ENCODE measurements at places on chromosomes 1 and 21.

GRCh38 chr1:237124856-237125462 lies 83.0 kb downstream of the RYR2 start:
- DNase-seq = no peak

DNA sequence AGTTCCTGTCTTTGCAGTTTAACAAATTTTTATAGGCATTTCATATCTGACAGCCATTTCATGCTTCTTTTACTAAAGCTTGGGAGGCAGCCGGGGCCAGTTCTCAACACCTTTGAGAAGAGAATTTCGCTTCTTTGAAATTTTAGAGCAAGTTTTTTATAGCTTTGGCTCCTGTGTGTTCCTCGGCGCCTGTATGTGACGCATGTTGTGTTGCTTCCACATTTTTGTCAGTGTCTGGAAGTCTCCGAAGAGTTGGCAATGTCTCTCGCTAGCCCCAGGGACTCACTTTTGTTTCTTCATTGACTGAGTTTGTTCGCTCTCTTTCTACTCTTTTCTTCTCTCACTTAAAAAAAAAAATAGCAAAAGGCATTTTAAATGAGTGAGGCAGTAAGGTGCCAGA lies 386.9 kb upstream of the PLXNA2 start:
- DNase-seq = no peak

DNA sequence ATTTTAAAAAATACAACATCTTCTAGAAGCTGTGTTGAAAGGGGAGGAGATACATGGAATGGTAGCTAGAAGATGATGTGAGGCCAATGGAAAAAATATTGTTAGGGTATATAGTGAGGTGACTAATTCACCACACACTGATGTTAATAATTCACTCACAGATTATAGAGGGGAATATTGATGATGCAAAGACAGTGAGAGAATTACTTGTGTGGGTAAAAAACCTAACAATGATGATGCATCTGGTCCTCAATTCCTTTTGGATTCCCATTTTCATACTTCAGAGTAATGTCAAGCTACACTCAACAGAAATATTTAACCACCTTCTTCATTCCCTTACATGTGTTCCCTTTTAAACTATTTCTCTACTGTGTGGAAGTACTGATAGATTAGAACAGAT lies 169.5 kb upstream of the DPYD start:
- DNase-seq = no peak

DNA sequence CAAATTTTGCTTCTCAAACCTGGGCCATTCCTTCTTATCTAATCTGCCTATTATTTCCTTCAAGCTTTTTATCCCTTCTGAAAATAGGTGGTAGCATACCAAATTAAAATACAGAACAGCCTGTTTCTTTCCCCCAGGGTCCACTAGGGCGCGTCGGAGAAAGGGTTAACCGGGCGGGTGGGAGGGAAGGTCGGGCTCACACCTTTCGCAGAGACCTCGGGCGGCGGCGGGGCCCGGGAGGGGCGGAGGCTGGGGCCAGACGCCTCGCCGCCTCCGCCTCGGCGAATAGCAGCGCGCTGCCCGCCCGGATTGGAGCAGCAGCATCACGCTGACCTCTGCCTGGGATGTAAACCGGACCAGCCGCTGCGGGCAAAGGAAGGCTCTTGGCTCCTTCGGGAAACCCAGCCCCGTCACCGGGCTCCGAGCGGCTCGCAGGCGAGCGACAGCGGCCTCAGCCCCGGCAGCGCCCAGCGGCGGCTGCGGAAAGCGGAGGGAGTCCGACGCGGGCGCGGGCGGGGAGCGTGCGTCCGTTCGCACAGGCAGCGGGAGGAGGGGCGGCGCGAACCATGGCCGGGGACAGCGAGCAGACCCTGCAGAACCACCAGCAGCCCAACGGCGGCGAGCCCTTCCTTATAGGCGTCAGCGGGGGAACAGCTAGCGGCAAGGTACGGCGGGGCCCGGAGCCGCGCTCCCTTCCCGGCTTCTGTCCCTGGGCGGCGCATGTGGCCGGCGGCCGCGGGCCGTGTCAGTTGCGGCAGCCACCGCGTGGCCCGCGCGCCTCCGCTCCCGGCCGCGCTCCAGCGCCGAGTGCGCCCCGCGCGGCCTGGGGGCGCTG lies at the start of gene UCK2:
UCK2 (plus strand) TSS at position 347 of the 835 bp plus-strand sequence; CDS start at position 567, 220 bp downstream.
- peak; percentile 93 for DNase-seq

DNA sequence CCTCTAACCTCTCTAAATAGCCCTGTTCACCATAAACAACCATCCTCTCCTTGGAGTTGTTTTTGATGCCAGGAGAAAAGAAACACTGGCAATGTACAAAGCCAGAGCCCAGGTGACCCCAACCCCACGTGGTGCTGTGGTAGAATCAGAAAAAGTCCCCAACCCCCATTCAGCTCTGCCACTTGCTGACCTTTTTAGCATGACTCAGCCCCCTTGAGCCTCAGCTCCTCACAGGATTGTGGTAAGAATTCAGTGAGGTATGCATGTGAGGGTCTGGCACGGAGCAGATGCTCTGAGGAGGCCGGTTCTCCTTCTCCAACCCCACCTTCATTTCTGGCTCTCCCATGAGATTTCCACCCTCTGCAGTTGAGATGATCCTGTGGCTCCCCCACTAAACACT lies 11.1 kb upstream of the CHI3L1 start:
- no peak for DNase-seq

- DNase-seq = no peak
These were observed 15.4 kb downstream of the L1TD1 start for GRCh38 chr1:62209931-62210595.

- DNase-seq = no peak
These were observed 65.3 kb upstream of the MAN1A2 start for GRCh38 chr1:117301901-117302300.

DNA sequence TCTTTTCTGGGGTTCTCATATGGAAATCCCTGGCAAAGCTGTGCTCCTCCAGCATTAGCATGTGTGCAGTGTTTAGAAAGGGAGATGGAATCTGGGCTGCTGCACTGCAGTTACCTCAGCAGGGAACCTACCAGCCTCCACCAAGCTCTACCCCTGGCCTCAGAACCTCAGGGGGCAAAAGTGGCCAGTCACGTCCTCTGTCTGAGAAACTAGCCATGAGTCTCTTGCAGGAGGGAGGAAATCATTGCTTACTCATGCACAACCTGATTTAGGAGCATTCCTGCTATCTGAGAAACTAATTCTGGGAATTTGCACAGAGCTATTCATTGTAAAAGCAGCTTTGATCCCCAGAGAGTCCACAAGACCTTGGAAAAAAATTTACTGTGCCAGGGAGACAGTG lies 80.6 kb upstream of the IPO9 start:
- no peak for DNase-seq

GRCh38 chr1:50970509-50970887 lies 453 bp downstream of the CDKN2C start:
- peak; percentile 48 for DNase-seq

DNA sequence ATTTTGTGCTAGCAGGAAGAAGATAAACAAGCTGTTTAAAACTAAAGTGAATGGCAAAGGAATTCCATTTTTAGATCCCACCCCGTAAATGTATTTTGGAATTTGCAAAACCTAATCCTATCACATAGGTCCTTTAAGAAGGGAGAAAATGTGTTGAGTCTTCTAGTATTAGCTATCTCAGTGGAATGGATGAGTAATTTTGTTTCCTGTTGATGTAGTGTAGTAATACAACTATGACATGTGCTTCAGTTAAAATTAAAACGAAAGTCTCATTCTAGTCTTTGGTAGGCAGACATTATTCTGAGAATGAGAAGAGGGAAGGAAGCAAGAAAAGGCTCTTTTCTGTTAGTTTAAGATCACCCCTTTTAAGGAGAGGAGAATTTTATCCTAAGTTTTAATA lies 265.9 kb upstream of the C1orf105 start:
- DNase-seq = no peak

- no peak for DNase-seq
These were observed 150.6 kb downstream of the ZNF648 start for GRCh38 chr1:181910905-181911304.

DNA sequence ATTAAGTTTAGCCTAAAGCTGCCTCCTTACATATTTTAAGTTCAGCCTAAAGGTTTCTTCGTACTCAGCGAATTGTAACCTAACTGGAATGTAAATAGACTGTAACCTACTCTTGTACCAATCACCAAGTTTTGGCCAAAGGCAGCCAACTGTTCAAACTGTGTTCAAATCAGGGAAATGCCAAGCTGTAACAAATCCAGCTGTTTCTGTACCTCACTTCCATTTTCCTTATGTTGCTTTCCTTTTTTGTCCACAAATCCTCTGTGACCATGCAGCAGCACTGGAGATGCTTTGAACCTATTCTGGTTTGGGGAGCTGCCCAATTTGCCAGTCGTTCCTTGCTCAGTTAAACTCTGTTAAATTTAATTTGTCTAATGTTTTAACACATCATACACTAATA lies 3.2 kb upstream of the APOBEC4 start:
- no peak for DNase-seq

GRCh38 chr1:204384636-204385352 lies 25.1 kb upstream of the PLEKHA6 start:
- DNase-seq = peak; percentile 18

GRCh38 chr21:44644878-44645277 lies 1.3 kb upstream of the KRTAP10-11 start:
- DNase-seq = no peak

- DNase-seq = no peak
These were observed 13.7 kb upstream of the KRTAP19-5 start for GRCh38 chr21:30515681-30516080.
